Central memory CD4-positive, alpha-beta T cell (primary cell): ENCODE measurements at places on chromosomes 7 and 10.
A peak's percentile ranks its signal among the peaks of the same experiment; 100 is the strongest.

DNA sequence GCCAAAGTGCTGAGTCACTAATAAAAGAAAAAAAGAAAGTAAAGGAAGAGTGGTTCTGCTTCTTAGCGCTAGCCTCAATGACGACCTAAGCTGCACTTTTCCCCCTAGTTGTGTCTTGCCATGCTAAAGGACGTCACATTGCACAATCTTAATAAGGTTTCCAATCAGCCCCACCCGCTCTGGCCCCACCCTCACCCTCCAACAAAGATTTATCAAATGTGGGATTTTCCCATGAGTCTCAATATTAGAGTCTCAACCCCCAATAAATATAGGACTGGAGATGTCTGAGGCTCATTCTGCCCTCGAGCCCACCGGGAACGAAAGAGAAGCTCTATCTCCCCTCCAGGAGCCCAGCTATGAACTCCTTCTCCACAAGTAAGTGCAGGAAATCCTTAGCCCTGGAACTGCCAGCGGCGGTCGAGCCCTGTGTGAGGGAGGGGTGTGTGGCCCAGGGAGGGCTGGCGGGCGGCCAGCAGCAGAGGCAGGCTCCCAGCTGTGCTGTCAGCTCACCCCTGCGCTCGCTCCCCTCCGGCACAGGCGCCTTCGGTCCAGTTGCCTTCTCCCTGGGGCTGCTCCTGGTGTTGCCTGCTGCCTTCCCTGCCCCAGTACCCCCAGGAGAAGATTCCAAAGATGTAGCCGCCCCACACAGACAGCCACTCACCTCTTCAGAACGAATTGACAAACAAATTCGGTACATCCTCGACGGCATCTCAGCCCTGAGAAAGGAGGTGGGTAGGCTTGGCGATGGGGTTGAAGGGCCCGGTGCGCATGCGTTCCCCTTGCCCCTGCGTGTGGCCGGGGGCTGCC, at the start of gene IL6:
Gene IL6 (plus strand): TSS at position 294 of the 807 bp plus-strand sequence. CDS start 63 bp downstream, at position 357.
- peak; percentile 9 for DNase-seq

DNA sequence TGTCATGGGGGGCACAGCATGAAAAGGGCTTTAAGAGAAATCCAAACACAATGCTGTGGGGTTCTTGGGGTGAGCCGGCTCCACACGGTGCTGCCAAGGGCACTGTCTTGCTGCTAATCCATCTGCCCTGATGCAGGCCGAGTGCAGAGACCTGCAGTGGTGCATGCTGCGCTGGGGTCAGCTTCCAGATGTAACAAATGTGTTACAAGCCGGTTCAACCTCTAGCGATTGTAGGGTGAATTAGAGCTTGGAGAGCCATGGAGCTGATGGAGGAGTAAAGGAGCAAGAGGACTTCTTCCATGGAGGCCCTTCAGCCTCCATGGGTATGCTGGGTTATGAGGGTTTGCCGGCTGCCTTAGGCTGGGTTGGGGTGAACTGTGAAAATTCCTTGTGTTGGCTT, 402.3 kb downstream of the TYW1 start:
- DNase-seq = no peak

DNA sequence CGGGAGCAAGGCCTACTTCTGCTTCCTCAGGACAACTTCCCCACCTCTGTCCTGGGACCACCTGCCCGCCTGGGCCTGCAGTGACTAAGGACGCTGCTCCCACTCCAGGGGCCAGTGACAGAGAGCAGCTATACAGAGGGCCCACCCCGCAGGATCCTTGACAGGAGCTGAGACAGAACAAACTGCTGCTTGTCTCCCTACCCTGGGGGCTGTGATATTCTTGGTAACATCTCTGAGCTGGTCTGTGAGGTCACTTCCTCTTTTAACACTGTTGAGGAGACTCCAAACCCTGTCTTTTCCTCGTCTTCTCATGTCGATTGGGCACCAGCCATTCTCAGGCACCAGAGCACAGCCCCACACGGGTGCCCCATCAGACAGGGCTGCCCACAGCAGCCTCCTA, 6.9 kb upstream of the MRPS24 start:
- DNase-seq = no peak

- DNase-seq = no peak
These were observed 31.7 kb downstream of the ITIH2 start for GRCh38 chr10:7734821-7735220.

DNA sequence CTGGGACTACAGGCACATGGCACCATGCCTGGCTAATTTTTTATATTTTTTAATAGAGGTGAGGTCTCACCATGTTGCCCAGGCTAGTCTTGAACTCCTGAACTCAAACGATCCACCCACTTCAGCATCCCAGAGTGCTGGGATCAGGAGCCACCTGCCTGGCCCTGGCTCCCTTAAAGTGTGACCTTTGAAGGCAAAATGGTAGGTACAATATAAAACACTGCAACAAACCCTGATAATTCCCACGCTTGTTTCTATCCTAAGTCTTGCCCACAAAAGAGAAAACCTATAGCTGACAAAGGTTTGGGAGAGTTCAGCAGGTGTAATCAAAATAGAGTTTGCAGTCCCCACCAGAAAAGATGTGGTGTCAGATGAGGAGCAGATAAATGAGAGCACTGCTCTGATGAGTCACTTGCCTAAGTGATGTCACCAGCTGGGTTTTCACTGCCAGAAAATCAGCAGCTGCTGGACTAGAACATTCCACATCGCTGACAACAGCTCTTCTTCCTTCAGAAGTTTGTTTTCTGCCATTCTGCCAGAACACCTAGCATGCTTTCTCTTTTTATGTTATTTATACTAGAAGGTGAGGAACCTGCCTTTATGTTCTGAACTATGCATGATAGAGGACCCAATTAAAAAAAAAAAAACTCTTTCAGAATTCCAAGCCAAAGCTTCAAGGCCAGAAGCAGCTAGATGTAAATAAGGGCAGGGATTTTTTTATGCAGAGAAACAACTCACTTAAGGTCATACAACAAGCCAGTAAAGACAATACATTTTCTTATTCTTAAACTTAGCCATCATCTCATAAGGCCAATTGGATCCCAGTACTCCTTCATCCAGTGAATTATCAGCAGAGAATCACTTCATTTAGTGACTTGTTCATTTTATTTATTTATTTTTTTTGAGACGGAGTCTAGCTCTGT, 18.0 kb downstream of the PURB start:
- DNase-seq = no peak

- DNase-seq = no peak
These were observed 648.8 kb downstream of the ARL4A start for GRCh38 chr7:13336227-13336626.

GRCh38 chr10:119358152-119358512, 150.8 kb downstream of the GRK5 start:
- no peak for DNase-seq

- DNase-seq = no peak
These were observed 797.2 kb downstream of the TNS3 start for GRCh38 chr7:46784732-46785131.

GRCh38 chr10:77420947-77421523, 216.6 kb downstream of the KCNMA1 start:
- no peak for DNase-seq

DNA sequence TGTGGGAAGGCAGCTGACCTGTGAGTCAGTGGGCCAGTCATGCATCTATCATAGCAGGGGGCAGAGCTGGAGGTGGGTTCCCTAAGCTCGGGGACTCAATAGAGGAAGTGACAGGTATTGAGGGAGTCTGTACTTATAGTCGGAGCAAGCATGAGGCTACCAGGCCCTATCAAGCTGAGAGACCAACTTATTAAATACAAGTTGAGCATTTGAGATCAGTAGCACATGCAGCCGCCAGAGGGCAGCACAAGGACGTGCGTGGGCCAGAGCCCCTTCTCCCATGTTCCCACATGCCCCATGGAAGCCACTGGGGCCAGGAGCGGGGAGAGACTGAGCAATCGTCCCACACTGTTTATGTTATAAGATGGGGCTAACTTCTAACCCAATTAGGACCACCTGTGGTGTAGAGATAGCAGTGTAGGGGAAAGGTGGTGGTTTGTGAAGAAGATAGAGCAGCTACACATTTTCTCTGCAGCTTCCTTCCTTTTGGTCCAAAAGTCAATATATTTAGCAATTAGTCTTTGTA, 13.0 kb upstream of the STK31 start:
- DNase-seq = peak; percentile 28

DNA sequence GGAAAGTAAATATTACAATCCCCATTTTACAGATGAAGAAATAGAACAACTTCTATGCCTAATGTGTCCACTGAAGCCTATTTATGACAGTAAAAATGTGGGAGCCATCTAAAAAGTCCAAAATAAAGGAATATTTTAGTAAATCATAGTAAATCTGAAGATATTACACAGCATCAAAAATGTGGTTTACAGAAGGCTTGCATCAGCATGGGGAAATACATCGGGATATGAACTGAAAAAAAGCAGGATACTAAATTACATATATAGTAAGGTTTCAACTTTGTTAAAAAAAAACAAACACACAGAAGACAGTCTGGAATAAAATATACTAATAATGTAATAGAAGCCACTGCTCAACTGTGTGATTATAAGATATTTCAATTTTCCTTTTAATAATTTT, 20.8 kb downstream of the CPA1 start:
- DNase-seq = no peak

- DNase-seq = peak; percentile 74
These were observed 307.7 kb downstream of the MDFIC start for GRCh38 chr7:115229401-115230105.

DNA sequence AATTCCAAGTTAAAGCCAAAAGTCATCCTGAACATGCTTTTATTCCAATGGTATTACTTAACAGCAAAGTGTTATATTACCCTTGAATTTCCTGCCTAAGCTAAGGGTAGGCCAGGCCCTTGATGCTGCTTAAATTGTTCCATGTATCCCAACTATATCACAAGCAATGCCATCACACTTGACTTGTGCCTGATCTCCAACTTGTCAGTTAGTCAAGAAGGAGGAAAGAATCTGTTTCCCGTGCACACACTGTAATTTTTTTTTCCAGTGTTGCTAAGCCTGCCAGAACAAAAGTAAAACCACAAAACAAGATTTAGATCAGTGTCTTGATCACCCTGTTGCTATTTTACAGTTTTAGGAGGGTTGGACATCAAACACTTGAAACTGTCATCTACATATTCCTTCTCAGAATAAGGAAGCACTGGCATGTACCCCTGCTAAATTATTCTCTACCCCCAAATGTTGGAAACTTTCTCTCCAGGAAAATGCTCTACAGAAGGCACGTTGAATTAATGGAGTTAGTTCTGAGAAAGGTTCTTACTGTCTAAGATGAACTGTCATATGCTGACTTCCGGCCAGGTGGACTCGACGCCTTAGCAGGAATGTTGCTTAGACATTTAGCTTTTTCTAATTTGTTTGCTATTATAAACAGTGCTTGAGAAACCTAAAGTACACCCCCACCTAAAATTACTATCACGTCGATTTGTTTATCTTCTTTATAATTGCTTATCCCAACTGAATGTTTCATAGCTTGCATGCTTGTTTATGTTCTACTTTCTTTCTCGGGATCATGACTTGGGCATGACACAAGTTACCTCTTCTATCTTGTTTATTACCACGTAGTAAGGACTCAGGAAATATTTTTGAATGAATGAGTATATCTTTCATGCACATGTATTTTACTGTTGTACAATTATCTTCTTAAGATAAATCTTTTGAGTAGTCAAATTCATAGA, 105.5 kb upstream of the ZNF438 start:
- peak; percentile 12 for DNase-seq

- DNase-seq = no peak
These were observed 27.1 kb upstream of the SOSTDC1 start for GRCh38 chr7:16492513-16493062.

GRCh38 chr10:128907155-128907941, 559.7 kb upstream of the MGMT start:
- no peak for DNase-seq

DNA sequence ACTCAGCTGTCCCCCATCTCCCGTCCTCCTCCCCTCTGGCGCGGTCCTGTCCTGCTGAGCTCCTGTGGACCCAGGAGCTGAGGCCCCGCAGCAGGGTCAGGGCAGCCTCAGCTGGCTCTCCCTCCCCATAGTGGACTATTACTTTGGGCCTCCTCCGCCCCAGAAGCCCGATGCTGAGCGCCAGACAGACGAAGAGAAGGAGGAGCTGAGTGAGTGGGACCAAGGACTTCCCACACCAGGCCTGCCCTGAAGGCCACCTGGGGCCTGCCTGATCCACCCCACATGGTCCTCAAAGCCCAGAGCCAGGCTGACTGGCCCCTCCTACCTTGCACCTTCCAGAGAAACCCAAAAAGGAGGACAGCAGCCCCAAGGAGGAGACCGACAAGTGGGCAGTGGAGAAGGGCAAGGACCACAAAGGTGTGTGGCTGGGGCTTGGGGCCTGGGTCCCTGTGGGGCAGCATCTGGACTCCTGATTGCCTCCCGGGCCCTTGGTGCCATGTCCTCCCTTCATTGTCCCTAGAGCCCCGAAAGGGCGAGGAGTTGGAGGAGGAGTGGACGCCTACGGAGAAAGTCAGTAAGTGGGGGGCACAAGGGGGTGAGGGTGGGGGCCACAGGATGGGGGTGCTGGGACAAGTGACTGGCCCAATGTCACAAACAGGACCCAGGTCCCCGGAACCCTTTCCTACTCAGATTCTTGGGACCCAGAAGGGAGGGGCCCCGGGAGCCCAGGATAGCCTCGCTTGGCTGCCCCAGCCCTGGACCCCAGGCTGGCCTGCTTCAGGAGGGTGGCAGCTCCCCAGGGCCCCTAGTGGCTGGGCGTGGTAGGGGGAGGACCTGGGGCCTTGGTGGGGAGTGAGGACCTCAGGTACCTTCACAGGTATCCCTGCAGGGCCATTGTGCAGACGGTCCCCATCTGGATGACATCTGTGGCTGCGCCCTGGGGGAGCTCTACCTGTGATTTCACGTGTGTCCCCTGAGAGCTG, 4.9 kb downstream of the AEBP1 start:
- no peak for DNase-seq

DNA sequence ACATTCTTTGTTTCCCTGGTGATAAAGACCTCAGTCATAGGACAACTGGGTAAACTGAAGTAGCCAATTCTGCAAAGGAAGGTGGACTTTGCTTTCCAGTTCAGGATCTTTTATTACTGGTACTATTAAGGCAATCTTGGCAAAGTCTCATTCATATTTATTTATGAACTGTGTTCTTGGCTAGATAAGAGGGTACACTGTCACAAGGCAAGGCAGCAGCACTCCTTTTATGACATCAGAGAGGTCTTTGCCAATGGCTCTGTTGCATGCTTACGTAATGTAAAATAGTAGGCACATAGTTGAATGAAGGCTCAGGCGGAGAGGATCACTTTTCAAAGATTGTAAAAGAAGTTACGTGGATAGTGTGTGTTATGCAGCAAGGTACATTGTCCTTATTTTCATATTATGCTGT, 63.7 kb upstream of the PDK4 start:
- DNase-seq = no peak

DNA sequence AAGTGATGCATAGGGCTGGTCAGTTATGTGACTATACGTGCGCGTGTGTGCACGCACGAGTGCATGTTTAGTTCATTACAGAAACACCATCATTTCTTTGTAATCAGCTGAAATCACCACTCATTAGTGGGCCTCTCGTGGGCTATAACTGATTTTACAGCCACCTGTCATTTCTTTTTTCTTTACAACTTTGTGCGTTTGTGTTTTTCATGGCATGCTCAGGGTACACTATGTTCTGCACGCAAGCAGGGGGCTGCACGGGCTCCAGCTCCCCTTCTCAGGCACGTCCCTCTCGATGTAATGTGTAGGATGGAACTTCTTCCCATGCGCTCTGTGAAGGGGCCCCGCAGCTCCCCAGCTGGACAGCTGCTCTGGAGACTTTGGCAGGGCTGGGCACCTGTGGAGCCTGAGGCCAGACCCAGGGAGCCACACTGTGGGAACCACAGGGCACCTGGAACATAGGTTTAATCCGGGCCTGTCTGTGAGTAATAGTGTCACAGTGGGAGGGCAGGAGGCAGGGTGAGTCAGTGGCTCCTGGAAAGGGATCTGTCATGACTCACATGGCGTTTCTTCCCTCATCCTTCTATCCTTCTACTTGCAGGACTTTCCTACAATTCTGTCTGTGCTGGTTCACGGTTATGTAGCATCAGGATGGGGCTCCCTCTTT, 4.9 kb downstream of the GCK start:
- DNase-seq = no peak
